ENCODE measurements at places on chromosomes 6 and 20.

DNA sequence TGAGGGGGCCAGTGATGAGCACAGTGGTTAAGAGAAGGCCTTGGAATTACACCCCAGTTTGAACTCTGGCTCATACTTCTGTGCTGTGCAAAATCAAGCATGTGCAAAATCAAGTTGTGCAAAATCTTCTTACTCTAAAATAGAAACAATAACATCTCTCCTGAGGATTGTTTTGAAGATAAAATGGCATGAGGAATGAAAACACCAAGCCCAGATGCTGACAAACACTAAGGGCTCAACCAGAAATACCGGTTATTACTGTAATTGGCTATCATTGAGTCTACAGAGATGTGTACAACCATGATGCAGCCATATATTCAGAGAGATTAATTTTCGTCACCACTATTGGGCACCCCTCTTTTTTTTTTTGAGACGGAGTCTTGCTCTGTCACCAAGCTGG is 5.9 kb upstream of the BCAS1 start:
- no peak for DNase-seq

GRCh38 chr6:27053738-27054137 is 193.8 kb upstream of the PRSS16 start:
- DNase-seq, result no peak

- DNase-seq, result no peak
Observed at GRCh38 chr20:22460231-22460630, 124.1 kb downstream of the FOXA2 start.

GRCh38 chr20:16064989-16065707 is 508.1 kb downstream of the KIF16B start:
- no peak for DNase-seq

Measured in activated T-helper 1 cell treated with anti-CD3 and anti-CD28 coated beads, Interleukin-2, amount 50 U/mL, for 16 hours (primary cell).